ENCODE measurements at places on chromosomes 4 and X.

- DNase-seq: no peak
Observed at GRCh38 chr4:23878912-23879732, 10.7 kb downstream of the PPARGC1A start.

- no peak for DNase-seq
Observed at GRCh38 chr4:94457692-94458106, 6.0 kb downstream of the PDLIM5 start.

DNA sequence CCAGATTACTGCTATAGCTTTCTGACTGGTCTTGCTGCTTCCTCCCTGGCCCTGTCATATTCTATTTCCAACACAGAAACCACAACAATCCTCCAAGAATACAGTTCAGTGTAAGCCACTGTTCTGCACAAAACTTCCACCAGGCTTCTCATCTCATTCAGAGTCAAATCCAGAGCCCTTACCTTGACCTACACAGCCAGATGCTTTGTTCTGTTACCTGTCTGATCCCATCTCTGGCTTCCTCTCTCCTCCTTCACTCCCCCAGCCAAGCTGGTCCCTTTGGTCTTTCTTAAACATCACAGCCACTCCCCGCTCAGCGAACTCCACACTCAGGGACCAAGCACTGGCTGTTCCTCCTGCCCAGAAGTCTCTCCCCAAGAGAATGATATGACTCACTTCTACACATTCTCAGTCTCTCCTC is 84.8 kb upstream of the BMP2K start:
- DNase-seq: no peak

- no peak for DNase-seq
Observed at GRCh38 chr4:75679876-75680575, 6.8 kb upstream of the G3BP2 start.

- DNase-seq: no peak
Observed at GRCh38 chr4:123064390-123064789, 142.0 kb upstream of the NUDT6 start.

DNA sequence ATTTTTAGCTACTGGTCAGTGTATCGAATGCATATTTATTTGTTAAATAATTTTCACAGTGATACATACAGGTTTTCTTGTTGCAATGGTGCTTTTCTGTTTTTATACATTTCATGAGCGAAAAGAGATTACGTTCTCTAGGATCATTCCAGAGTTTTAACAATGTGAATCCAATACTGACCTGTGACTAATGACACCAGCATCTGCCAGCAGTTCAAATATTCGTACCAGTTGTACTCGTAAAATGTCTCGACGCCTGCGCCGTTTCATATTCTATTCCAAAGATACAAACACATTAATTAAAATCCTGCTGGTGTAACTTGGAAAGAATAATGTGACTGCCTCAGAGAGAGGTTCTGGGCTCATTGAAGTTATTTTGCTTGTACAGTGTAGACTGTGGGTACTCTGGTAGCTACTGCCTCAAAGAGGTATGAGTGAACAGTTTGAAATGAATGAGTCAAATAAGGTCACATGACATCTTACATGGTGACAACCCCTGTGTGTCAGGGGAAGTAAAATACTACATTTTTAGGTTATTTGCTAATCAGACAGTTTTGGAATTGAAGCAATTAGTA is 80.7 kb downstream of the ZAR1 start:
- no peak for DNase-seq

- DNase-seq: peak; percentile 88
Observed at GRCh38 chrX:14029425-14030173, at the start of gene GEMIN8. GEMIN8 (minus strand) TSS chrX:14029892; CDS start chrX:14021478, 8,414 bp downstream.

GRCh38 chr4:178602833-178603232 is 1160.6 kb upstream of the AGA start:
- no peak for DNase-seq

GRCh38 chrX:9102956-9103355 is 69.0 kb upstream of the FAM9B start:
- DNase-seq: no peak

All from activated CD8-positive, alpha-beta T cell treated with anti-CD3 and anti-CD28 coated beads, Interleukin-2, amount 10 ng/mL, durations not matched to agents 7 days and 5 days (primary cell).